Activated naive CD4-positive, alpha-beta T cell treated with anti-CD3 and anti-CD28 coated beads for 36 hours (primary cell): ENCODE measurements at places on chromosomes 2 and 18. TPM values are rescaled to one million over a fixed set of nuclear protein-coding genes. Genes with fewer than 3 reads are reported as not detected.

Gene KIAA1328
- total RNA-seq, result 7.8 TPM

- DNase-seq, result no peak
These were observed 214.7 kb downstream of the RAD51AP2 start for GRCh38 chr2:17303521-17303920.

Gene ZDBF2
- total RNA-seq, result 4.8 TPM

GRCh38 chr2:79099140-79099686 lies 11.4 kb upstream of the REG1B start:
- no peak for DNase-seq

Gene LRRTM4
- not detected for total RNA-seq

Gene C1QL2
- total RNA-seq, result not detected

Gene GAL3ST2
- total RNA-seq, result not detected

GRCh38 chr2:218781691-218782527 lies at the start of gene CYP27A1:
CYP27A1 (plus strand) TSS chr2:218782147; CDS start chr2:218782183, 36 bp downstream.
- no peak for DNase-seq

DNA sequence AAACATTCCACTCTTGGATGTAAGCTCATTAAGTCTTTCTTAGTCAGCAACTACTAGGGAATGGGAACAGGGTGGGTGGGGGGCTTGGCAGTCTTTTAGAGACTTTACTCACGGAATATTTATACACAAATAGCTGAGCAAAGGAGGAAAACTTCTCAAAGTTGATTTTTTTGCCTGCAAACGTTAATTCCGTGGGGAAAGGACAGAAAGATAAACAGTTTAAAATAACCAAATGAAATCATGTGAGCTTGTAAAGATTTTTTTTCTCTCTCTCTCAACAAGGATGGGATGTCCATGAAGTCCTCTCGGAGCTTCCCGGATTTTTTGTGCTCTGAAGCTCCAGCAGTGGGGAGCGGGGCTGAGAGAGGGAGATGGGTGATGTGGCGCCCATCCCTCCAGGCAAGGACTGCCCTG lies 32.2 kb upstream of the MAT2A start:
- no peak for DNase-seq

Gene GPBAR1
- total RNA-seq, result 0.10 TPM

Gene CABYR
- total RNA-seq, result 1.2 TPM

Gene NEDD4L
- total RNA-seq, result 5.6 TPM

DNA sequence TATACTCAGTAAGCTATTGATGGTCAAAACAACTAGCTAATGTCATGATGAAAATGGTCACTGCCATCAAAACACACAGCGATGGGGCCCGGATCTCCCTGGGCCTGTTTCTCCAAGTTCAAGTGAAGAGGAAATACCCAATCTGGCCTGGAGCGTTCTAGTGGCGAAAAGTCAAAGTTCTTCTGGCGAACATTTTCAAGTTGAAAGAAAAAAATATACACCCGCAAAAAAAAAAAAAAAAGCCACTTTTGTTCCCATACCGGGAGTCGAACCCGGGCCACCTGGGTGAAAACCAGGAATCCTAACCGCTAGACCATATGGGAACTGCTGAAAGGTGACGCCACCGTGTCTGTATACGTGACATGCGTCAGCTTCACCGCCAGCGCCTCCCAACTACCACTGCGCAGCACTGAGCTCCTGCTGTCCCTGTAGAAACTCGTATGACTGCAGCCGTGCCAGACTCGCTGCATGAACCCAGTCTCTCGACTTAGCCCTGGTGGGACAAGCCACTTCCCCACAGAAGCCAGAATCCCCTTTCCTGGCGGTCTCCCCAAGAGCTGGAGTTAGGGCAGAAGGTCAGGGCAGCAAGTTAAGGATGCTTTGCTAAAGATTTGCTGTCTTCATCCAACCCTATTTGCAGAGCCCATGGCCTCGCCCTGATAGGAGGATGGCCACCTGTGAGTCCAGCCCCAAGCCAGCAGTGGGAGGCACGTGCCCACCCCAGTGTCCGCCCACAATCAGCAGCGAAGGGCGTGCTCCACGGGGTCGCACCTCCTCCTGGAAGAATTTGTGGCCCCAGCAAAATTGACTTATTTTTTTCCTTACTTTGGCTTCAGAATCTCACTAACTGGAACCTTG lies 5.6 kb upstream of the IMP4 start:
- DNase-seq, result peak; percentile 68

DNA sequence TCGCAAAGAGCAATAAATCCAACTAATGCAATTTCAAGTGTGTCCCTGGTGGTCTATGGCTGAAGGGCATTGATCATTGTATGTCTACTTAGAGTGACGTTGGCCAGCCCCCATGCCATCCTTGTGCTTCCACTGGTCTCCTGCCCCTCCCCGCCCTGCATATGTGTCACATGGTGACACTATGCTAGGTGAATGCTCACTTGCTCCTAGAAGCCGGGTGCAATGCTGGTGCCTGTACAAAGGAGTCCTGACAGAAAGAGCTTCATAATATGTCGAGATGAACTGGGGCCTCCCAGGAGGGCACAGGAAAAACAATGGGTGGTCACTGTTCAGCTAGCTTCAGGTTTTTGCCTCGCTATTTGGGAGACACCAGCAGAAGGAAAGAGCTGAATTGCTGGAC lies 5.9 kb upstream of the TRABD2A start:
- no peak for DNase-seq

Gene DHRS9
- 2.6 TPM for total RNA-seq

Gene CTAGE1
- total RNA-seq, result not detected

Gene SLC5A7
- total RNA-seq, result not detected

GRCh38 chr18:45981821-45982220 lies 14.7 kb upstream of the EPG5 start:
- DNase-seq, result no peak

GRCh38 chr2:202158796-202159195 lies 79.6 kb downstream of the SUMO1 start:
- no peak for DNase-seq

GRCh38 chr18:11972371-11973174 lies 8.7 kb upstream of the IMPA2 start:
- no peak for DNase-seq

DNA sequence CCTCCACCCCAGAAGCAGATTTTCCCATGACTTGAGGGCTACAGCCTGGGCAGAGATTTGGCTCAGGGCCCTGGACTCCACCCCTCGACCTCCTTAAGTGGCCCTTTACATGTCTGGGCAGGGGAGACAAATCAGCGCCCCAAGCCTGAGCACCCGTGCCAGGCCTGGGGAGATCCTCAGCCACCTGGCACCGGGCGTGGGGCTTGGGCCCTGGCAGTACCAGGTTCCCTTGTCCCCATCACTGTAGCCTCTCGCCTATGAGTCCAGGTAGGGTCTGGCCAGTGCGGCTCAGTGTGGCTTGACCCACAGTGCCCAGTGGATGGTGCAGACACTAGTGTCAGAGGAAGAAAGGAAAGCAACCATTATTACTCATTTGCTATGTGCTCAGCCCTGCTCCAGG lies 22.0 kb upstream of the DNMT3A start:
- no peak for DNase-seq

Gene MDH1B
- total RNA-seq, result 0.86 TPM

GRCh38 chr2:8498994-8499393 lies 182.9 kb upstream of the ID2 start:
- no peak for DNase-seq

DNA sequence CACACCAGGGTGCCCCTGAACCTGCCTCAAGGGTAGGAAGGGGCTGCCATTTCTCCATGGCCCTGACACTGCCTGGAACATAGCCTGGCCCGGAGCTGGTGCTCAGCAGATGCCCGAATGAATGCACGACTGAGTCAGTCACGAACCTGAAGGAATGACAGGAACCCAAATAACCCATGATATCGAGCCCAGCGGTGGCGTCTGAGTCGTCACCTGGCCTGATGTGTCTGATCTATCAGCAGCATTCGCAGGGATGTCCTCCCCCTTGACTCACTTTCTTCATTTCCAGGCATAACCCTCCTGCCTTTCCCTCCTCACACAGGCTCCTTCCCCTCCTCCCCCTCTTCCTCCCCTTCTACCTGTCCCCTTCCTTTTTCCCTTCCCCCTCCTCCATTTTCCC lies 52.1 kb upstream of the SMAD7 start:
- DNase-seq, result no peak

- DNase-seq, result no peak
These were observed 22.0 kb downstream of the RHOB start for GRCh38 chr2:20468549-20469500.

Gene MAPK4
- total RNA-seq, result not detected

GRCh38 chr2:20357638-20358389 lies 7.2 kb upstream of the PUM2 start:
- DNase-seq, result no peak

- DNase-seq, result no peak
These were observed 36.0 kb upstream of the GALNT5 start for GRCh38 chr2:157221394-157221988.

- no peak for DNase-seq
These were observed 11.9 kb downstream of the GPN1 start for GRCh38 chr2:27640722-27641245.

GRCh38 chr18:6203791-6204190 lies 210.9 kb downstream of the L3MBTL4 start:
- no peak for DNase-seq

- DNase-seq, result no peak
These were observed 27.8 kb upstream of the RHOB start for GRCh38 chr2:20419007-20419576.

DNA sequence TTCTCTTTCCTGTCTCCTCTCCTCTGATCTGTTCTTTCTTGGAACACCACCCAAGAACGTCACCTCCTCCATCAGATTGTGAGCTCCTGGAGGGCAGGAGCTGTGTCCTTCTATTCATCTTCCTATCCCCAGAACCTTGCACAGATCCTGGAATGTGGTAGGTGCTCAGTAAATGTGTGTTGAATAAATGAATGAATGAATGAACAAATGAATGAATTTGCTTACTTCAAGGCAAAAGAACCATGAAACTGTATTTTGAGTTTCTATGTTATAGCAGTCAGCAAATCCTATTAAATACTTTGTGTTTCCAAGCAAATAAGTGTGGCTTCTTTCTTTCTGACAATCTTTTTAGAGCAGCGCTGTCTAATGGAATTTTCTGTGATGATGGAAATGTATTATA lies 14.8 kb downstream of the FABP1 start:
- DNase-seq, result no peak

Gene SP100
- total RNA-seq, result 151 TPM

GRCh38 chr18:68734308-68734707 lies 19.4 kb upstream of the TMX3 start:
- DNase-seq, result no peak

GRCh38 chr2:105865222-105865913 lies 120.7 kb downstream of the NCK2 start:
- no peak for DNase-seq

DNA sequence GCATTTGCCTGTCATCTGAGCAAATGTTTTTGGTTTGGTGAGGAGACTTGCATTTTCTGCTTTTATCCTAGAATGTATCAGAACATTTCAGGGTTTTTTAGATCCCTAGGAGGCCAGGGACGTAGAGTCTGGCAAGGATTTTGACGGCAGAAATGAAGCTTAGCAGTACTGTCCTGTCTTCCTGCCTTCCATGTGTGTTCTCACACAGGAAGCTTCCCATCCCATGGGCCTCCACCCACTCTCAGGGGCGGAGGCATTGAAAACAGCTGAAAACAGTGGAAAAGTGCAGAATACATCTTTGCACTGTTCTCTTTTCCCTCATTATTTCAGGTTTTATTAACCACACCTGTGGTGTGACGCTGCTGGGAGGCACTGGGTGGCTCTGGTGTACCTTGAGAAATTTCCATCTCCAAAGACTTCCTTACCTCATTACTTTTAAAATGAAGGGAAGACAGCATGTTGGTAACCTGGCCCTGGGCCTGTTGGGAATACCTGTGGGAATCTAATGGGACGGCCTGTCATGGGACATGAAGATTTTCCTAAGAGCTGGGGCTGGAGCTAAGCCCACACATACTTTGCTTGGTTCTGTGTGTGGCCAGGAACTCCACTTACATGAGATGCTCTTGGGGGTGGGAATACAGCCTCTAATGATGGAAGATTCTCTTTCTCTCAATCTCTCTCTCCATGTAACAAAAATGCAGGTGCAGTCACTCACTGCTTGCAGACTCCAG lies 20.5 kb downstream of the PCARE start:
- no peak for DNase-seq

DNA sequence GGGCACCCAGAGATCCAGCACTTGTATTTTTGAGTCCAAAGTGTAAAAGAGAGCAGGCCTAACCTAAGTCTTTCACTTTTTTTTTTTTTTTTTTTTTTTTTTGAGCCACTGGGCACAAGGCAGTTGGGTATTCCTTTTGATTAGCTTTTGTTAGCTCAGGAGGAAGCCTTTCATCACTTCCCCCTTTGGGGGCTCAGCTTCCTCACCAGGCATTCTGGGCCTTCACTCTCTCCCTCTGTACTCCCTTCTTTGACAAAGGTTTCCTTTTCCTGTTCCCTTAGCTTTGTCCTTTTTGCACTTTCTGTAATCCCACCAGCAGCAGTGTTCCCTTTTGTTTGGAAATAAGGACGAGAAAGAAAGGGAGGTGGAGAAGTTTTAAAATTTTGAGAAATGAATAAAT lies 88.2 kb downstream of the PKP4 start:
- DNase-seq, result no peak

DNA sequence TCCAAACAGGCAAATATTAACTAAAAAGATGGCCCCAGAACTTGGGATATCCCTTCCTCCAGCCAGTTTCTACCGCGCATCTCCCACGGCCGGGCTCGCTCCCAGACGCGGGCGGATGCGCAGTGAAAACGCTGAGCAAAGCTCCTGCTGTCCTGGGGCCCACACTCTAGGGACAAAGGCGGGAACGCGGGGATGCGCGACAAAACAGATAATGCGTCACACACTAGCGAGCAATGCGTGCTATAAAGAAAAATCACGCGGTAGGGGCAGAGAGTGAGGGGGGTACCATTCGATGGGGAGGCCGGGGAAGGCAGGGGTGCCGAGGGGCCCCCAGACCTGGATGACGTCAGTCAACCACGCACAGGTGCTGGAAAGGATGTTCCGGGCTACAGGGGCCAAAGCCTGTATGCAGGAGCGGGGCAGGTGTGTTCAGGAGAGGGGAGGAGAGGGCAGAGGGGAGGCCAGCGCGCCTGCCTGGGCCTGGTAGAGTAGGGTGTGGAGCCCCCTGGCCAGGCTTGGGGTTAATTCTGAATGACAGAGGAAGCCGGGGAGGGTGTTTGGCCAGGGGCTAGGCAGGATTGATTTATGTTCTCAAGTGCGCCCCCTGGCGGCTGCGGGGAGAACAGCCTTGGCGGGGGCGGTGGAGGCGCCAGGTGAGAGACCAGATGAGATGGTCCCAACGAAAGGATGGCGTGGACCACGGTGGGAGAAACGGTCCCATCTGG lies 14.9 kb upstream of the ITM2C start:
- peak; percentile 77 for DNase-seq

GRCh38 chr2:903223-903900 lies 47.3 kb upstream of the SNTG2 start:
- DNase-seq, result no peak
